ENCODE measurements at places on chromosomes 11 and 22.

DNA sequence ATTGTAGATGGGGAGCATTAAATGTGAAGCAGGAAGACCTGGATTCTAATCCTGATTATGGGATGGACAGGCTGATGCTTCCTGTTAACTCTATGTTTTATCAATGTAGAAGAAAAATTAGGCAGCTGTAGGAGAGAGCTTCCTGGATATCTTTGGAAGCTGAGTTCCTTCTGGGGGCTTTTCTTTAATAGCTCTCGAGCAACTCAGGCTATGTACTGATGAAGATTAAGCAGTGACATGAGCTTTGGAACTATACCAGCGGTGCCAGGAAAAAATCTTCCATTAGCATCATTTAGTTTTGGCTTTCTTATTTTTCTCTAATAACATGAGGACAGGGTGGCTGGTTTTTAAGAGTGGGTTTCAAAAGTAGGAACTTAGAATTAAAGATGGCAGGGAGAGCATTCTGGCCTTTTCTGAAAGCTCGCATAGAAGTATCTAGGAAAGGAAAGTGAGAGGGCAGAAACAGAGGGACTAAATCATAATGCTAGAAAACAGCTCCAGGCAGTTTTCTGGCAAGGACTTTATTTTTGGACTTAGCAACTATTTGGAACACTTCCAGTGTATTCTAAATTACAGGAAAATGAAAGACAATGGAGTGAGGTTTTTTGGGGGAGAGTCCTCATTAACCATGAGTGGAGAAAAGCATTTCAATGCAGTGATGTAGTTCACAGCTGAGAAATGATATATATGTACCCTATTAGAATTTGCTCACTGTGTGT is 69.2 kb upstream of the RRM1 start:
- no peak for DNase-seq

GRCh38 chr11:126791446-126791845 is 209.1 kb downstream of the KIRREL3 start:
- DNase-seq: no peak

GRCh38 chr11:60964801-60965200 is 6.7 kb upstream of the CD6 start:
- peak; percentile 75 for DNase-seq

DNA sequence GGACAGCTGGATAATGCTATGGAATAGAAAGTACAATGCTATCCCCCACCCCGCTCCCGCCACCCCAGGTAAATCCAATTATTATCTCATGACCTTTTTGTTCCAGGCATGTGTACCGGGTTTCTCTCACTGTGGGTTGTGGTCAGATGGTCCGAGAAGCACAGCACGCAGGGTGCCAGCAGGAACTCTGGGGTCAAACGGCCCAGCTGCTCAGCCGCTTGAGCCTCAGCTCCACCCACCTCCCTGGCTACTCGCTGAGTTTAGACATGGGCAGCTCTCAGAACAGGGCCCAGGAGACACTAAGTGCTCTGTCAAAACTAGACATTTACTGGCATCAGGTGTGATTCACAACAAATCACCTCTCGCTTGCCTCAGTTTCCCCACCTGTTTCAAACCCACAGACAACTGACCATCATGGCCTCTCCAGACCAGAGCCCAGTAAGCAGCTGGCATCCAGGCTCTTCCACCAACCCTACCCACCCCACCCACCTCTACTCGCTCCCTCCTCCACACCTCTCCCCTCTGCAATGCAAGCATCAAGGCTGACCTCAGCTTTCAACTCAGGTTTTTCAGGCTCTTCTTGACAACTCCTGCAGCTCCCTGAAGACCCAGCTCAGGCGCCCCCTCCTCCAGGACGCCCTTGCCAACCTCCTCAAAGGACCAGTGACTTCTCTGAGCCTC is 13.0 kb upstream of the MFNG start:
- DNase-seq: no peak

Data from NCI-H2171 treated with DMSO at 0.1 percent for 48 hours (cell line).